Activated T-cell treated with anti-CD3 and anti-CD28 coated beads for 1 hour (primary cell): ENCODE measurements at places on chromosomes 6 and 20.

GRCh38 chr6:145235207-145235606, 500.1 kb downstream of the EPM2A start:
- no peak for DNase-seq

GRCh38 chr6:159577564-159577963, 115.5 kb downstream of the SOD2 start:
- no peak for DNase-seq

DNA sequence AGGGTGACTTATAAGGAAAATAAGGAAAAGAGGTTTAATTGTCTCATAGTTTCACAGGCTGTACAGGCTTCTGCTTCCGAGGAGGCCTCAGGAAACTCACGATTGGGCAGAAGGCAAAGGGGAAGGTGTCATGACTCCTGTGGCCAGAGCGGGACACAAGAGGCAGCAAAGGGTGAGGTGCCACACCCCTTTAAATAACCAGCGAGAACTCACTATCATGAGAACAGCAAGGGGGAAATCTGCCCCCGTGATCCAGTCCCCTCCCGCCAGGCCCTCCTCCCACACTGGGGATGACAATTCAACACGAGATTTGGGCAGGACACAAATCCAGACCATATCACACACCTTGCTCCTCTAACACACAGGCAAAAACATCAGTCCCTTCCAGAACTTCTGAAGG, 254.0 kb downstream of the DLL1 start:
- no peak for DNase-seq

GRCh38 chr6:106849120-106849519, 125.4 kb downstream of the CD24 start:
- no peak for DNase-seq

DNA sequence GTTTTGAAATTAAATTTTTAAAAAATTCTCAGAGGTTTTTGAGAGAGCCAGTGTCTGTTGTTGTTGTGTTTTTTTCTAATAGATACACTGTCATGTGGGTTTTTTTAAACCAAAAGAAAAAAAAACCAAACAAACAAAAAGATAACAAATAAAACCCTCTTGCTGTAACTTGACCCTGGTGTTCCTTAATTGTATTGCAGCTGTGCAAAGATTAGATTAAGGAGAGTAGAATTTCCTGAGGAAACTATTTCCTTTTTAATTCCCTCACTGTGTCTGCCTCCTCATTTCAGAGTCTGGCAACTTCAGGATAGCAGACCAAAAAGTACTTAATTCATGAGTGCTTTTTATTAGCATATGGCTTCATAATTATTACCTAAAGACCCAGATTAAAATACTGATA, 281.9 kb downstream of the EPM2A start:
- no peak for DNase-seq

GRCh38 chr6:79042088-79042798, 35.8 kb downstream of the PHIP start:
- DNase-seq: no peak

GRCh38 chr6:2719093-2719455, 31.6 kb downstream of the MYLK4 start:
- no peak for DNase-seq

DNA sequence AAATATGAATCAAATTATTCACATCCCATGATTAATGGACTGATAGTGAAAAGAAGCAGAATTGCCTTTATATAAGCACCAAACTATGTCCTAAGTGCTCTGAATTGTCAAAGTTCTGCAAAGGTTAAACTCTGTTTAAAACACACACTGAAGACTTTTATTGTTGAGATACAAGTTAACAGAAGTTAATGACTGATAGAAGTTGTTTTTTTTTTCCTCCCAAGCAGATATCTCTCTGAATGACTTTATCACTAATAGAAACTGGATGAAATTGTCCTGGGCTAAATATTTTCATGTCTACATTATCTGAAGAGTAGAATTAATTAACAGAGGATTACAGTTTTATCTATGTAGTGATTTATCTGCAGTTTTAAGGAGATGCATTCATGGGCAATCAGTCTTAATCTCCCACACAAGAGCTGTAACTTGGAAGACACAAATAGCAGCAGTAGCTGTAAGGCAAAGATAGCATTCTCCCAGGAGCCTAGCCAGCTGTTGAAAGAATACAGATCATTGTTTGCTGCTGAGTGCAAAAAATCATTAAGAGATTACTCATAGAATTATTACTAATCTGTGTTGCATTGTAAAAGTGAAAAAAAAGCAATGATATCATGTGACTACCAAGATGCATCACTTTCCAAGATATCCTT, 49.9 kb downstream of the BMP5 start:
- no peak for DNase-seq

GRCh38 chr6:37095997-37096396, 74.0 kb upstream of the PIM1 start:
- no peak for DNase-seq

DNA sequence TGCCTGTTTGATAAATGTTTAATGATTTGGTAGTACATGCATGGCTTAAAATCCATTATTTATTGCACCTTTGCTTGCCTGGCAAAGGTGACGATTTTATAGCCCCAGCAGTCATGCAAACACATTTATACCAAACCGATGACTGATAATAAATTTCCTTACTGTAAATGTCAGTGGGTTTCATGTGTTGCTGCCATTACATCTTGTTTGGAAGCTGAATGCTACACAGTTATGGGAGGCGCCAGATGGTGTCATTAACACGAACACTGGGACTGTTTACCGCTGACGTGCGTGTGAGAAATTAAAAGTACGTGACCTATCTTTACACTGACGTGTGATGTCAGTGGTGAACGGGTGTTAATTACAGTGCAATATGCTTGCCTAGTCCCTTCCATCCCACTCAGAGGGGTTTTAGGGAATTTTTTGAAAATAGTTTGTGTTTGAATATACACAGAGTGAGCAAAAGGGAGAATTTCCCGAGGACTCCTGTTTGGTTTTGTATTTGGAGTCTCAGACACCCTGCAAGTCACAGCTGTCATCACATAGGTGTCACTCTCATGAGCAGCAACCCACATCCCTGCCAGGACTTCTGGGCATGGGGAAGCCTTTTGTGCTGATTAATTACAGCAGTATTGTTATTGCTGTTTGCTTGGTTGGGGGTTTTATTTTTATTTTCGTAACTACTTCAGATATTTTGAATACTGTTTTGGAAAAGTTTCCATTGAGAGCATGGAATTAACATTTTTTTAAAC, 151.8 kb upstream of the INSM1 start:
- no peak for DNase-seq

DNA sequence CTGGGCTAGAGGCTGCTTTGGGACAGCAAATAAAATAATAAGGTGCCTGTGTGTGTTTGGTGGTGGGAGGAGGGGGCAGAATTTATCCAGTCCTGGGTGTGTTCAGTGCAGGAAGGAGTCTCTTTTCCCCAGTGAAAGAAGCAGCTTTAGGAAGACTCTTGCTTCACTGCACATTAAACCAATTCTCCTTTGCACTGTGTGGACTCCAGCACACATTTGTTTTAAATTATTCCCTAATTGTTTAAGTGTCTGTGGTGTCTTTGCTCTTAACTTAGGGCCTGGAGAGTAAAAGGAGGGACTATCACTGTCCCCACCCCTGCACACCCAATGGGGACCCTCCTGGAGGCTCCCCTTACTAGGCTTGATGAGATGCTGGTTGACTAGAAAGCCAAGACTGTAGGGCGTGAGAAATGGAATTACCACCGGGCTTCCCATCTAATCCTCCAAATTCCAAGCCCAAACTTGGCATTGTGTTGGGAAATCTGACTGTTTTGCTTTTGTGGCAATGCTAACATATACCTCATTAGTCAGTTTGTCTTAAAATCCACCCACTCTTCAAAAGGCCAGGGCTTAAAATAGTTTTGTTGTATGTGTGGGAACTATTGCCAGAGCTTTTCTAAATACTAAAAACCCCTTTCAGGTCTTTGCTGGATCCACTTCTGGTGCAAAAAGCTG, 13.5 kb upstream of the DAAM2 start:
- no peak for DNase-seq

DNA sequence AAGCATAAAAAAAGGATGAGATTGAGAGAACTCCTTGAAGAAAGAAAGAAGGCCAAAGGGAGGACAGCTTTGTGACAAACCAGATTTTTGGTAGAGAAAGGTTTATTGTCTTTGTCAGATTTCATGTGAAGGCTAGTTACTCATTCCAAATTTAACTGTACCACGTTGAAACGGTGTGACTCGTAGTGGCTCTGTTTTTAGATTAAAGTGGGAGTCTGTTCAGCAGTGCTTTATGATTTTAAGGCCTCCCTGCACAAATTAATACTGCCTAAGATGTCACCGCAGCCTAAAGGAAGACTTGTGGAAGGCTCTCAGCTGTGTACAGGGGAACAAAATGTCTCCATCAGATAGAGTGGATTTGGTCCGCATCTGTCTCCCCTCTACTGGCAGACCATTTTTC, 35.9 kb downstream of the CDC40 start:
- DNase-seq: no peak

DNA sequence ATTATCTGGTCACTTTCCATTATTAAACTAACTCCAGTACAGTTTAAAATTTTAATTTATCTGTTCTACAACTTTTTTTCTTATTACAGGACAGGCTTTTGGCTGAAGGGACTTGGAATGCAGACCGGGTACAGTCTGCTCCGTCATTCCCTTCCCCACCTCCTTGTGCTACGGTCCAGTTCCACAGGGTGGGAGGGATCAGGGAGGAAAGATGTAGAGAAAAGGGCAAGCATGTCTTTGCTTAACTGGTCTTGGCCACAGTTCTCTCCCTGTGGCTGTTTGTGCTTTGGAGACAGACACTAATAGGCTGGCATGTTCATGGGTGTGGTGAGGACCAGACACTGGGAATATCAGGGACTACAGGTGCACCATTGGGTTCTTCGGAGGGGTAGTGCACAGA, 12.1 kb upstream of the RGS17 start:
- DNase-seq: no peak

DNA sequence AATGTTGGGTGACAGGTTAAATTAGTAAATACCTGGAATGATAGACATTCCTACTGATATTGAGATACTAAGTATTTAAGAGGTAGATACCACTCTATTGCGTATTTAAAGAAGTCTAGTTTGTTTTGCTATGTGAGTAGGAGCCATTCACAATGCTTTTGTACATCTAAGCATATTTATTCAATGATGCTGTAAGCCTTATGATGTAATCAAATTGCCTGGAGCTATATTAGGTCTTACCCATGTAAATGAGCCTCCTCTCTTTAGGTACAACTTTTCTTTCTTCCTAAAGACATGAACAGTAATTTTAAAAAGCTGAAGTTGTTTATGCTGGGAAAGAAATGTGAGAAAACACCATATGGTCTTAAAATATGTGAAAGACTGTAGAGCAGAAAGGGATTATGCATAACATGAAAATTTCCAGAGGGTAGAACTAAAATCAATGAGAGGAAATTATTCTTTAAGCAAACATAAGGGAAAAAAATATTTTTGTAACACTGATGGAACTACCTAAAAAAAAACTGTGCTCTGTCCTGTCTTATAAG, 526.7 kb downstream of the EPHA7 start:
- DNase-seq: no peak
